HT-29 (cell line): ENCODE measurements at places on chromosomes 16 and 17.

DNA sequence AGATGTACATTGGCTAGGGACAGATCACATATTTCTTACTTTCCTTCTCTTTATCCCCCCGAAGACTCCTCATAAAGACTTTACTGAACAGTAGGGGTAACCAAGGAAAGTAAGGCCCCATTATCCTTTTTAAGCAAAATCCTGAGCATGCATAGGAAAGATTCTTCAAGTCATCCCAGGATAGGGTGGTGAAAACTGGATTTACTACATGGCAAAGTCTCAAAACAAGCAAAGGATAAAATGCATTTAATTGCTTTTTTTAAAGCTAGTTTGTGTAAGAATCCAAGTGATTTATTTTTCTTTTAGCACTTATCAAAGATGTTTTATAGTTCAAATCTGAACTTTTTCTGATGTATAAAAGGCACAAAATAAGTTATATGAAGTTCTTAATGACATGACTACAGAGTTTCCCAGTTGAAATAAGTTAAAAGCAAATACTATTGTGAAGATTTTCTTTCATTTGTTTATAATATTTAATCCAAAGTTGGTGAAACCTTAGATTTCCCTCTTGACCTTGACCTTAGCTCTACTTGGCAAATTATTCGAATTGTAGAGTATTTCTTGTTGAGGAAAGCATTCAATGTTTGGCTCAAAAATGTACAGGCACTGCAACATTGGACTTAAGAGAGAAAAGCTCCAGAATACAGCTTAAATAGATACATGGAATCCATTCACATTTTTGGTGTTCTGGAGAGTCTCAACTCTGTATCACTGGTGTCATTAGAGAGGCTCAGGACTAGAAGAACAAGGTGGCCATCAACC, 104.3 kb downstream of the ABCA8 start:
- no peak for DNase-seq

- DNase-seq = no peak
These were observed 7.9 kb downstream of the ACLY start for GRCh38 chr17:41910701-41911391.

DNA sequence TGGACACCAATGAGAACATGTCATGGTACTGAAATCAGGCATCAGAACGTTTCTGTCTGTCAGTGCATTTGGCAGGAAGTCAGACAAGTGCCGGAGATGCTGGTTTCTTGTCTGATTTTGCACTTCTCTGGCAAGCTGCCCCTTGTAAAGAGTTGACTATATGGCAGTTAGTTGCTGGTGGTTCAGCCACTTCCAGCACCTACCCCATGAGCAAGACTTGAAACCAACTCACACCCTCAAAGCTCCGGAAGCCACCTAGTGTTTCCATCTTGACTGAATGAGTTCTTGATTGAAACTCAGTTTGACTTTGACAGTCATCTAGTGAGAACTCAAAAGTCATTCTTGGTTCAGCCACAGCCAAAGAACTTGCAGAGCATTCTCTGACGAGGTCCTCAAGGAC, 225.1 kb downstream of the SPECC1 start:
- no peak for DNase-seq

DNA sequence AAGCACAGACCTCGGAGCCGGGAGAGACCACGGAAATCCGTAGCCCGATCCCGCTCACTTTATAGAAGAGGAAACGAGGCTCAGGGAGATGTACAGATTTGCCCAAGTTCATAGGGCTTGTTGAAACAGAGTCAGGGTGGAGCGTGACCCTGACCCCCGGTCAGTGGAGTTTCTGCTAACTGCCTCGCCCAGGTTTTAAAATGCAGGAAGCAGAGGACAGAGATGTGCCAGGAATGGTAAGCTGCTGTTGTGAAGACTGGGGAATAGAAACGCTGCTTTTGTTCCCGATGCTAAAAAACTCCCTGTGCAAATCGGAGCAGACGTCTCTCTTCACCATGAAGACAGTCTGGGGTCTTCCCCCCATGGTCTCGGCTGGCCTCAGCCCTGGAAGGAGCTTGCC, 403.0 kb downstream of the SEC14L1 start:
- DNase-seq = no peak

GRCh38 chr17:46822388-46822921, 4.0 kb upstream of the WNT3 start:
- DNase-seq = no peak

GRCh38 chr17:75539967-75540729, 14.7 kb downstream of the LLGL2 start:
- DNase-seq = no peak

DNA sequence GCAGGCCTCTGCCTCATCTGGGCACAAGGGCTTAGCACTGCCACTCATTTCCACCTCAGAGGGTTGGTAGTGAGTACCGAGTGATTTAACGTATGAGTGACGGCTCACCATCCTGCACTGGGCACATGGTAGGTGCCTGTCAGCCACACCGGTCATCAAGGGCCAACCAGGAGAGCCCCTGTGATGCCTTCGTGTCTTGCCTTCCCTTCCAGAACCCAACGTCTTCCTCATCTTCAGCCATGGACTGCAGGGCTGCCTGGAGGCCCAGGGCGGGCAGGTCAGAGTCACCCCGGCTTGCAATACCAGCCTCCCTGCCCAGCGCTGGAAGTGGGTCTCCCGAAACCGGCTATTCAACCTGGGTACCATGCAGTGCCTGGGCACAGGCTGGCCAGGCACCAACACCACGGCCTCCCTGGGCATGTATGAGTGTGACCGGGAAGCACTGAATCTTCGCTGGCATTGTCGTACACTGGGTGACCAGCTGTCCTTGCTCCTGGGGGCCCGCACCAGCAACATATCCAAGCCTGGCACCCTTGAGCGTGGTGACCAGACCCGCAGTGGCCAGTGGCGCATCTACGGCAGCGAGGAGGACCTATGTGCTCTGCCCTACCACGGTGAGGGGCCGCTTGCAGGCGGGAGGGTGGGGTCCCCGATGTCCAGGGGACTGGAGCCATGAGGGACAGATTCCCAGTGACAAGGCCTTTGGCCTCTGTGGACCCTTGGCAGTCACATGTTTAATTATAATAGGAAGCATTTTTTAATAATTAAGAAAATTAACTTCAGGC, 37.1 kb downstream of the MRC2 start:
- DNase-seq = no peak

GRCh38 chr16:54160939-54161897, 125.4 kb downstream of the IRX3 start:
- DNase-seq = no peak

DNA sequence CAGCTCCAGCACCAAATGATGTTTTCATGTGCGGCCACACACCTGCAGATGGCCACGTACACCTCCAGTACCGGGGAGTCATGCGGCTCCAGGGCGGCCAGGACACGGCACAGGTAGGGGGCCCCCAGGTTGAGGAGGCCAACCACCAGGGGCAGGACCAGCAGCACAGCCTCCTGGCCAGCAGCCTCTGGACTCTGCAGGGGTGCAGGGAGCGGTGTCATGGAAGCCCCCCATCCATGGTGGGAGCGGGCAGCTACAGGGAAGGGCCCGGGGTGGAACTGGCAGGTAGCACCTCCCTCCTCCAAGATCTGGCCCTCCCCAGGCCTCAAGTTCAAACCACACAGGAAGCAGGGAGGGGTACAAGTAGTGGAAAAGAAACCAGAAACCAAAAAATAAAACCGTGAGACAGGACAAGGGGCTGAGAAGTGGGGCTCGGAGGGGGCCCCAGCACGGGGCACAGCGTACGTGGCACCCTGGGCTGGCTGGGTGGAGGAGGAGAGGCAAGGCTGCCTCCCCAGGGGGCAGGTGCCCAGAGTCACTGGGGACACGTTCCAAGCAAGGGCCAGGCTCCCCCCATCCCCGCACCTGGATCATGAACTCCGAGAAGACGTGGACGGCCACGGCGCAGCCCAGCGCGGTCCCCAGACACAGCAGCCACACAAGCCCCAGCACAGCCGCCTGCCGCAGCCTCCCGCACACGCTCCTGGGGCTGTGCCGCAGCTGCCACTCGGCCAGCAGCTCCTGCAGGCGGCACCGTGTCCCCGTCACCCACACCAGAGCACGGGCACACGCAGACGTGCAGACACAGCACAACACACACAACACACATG, 7.4 kb downstream of the TMC6 start:
- no peak for DNase-seq

- DNase-seq = no peak
These were observed 406.0 kb downstream of the SEC14L1 start for GRCh38 chr17:77546772-77547241.

DNA sequence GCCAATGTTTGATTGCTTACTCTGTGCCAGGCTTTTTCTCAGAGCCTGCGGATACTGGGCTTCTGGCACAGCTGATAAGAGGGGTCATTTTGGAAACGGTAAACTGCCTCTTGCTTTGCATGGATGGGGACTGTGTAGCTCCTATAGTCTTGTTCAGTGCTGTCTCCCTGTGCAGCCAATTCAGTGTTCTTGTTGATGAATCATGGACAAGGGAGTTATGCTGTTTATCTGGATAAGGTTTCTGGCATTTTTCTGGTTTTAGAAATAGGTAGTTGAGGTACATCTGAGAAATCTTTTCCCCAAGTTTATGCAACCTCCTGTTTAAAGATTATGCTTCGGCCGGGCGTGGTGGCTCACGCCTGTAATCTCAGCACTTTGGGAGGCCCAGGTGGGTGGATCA, 16.7 kb upstream of the TANGO6 start:
- DNase-seq = no peak
